ENCODE measurements at places on chromosomes 4 and X.
A peak's percentile ranks its signal among the peaks of the same experiment; 100 is the strongest.

GRCh38 chr4:43732829-43733426 is 715.7 kb downstream of the KCTD8 start:
- no peak for DNase-seq

DNA sequence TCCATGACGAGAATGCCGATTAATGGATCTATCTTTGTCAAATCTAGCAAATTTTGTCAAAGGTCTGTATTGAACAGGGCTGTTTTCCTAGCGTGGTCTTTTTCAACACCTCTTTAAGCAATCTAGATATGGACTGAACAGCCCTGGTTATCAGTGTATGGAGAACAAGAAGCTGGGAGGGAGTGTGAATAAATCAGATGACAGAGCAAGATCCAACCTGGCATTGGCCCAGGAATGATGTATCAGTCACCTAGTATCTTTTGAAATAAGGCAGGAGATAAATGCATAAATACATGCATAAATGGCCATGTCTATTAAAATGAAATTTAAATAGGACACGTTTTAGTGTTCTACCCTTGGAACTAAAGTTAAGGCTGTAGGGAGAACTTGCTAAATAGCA is 15.7 kb upstream of the AP1S2 start:
- DNase-seq = no peak

- DNase-seq = no peak
Observed at GRCh38 chrX:50770702-50771101, 43.3 kb downstream of the SHROOM4 start.

DNA sequence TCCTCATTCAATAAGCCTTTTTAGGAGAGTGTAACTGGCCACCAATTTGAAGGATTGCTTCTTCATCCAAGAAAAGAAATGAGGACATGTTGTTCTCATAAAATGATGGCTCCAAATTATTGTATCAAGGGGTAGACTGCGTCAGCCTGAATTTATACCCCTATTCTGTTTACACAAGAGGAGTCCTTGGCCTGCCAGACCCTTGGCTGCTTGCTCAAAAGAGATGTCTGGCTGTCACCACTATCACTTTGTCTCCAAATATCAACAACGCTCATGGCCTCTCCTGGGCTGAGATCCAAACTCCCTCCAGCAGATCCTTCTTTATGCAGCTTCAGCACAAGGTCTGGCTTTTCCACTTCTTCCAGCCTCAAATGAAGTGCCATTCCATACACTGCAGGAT is 127.9 kb downstream of the OR13H1 start:
- DNase-seq = no peak

DNA sequence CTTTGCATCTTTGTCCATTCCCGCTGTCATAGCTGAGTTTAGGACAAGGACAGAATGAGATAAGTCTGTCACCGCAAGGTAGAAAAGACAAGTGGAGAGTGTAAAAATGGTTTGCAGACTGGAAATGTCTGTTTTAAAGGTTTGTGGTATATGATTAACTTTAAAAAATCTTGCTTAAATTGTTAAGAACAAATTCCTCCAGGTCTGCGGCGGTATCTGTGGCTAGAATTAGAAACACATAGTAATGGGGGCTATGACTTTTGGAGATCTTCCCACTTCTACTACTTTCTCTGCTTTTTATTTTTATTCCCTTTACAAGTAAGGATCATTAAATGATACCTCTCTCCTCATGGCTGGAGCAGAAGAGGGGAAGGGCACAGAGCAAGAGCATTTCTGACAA is 92.2 kb downstream of the MID1IP1 start:
- no peak for DNase-seq

DNA sequence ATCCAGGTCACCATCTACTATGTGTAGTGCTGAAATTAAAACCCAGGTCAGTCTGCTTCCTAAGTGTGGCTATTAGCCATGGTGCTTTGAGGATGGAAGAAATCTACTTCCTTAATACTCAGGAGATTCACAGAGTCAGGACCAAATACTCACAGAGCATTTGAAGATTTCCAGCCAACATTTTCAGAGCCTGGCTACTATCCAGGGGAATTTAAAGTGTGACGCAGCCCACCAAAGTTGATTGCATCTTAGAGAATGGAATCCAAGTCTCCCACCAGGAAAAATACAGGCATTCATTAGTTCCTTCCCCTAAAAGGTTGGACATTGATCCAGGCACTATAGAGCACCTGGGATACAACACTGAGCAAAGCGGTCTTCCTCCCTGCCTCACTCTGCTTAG is 83.8 kb downstream of the HS3ST1 start:
- no peak for DNase-seq

GRCh38 chrX:119398974-119399771 is at the start of gene SLC25A43:
Gene SLC25A43, plus strand, starts transcription at chrX:119399336. Its CDS starts 68 bp downstream, at chrX:119399404.
- peak; percentile 22 for DNase-seq

- DNase-seq = no peak
Observed at GRCh38 chr4:163610648-163611047, 116.2 kb downstream of the TMA16 start.

DNA sequence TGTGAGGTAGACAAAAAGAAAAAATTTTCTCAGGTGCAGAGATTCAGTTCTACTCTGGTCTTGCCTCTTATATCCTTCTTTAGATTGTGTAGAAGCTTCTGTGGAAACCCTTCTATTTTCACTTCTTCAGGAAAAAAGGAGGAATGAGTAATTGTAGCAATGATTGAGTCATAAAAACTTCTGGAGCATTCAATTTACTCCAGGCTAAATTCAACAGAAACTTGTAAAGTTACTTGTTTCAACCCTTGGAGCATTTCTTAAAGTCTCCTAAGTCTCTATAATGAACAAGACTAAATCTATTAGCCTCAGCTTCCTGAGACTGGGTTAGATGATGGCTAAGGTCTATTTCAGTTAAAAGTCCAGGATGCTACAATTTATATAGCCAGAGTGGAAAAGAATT is 29.9 kb downstream of the BOD1L1 start:
- DNase-seq = peak; percentile 46

GRCh38 chr4:154158361-154159155 is 333.0 kb downstream of the DCHS2 start:
- DNase-seq = no peak

DNA sequence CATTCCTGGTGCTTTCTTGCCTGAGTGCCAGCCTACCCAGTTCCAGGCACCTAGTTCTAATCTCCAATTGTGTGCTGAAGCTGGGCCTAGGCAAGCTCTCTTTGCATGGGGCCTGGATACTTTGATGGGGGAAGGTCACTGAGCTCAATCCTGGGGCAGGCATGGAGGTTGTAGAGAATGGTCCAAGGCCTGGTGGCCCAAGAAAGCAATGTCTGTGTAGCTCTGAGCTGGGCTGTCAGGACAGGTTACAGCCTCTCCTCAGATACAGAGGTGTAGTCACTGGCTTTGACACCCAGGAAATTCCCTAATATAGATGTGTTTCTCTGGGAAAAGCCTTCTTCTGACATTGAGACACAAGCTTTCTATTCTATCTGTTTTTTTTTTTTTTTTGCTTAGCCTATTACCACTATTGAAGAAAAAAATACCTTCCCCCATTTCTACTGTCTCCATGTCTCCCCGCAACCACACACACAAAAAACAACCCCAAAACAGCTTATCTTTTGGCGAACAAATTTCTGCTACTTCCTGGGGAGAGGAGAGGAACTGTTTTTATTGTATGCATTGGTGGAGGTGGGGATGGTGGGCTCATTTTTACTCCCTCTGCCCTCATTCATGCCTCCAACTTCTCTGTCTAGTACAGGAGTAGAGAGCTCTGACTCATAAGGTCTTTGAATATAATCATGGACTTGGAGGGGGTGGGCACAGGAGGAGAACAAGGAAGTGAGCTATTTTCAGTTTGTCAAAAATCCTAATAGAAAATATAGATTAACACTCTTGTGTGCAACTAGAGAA is 66.7 kb upstream of the DHX15 start:
- no peak for DNase-seq

DNA sequence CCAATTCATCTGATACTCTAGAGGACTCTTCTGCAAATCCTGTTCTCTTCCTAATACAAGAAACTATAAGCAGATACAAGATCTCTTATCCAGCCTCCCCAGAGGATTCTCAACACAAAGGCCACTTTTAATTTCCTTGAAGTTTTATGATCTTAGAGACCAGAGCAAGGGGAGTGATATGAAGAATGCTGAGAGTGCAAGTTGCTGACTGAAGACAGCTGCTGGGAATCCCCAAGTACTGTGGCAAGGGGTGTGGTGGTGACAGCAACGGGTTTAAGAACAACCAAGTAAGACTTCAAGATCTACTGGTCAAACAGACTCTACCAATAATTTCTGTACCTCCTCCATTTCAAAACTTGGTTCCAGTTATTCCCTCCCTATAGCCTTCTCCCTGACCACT is 7.0 kb downstream of the AMMECR1 start:
- DNase-seq = no peak

DNA sequence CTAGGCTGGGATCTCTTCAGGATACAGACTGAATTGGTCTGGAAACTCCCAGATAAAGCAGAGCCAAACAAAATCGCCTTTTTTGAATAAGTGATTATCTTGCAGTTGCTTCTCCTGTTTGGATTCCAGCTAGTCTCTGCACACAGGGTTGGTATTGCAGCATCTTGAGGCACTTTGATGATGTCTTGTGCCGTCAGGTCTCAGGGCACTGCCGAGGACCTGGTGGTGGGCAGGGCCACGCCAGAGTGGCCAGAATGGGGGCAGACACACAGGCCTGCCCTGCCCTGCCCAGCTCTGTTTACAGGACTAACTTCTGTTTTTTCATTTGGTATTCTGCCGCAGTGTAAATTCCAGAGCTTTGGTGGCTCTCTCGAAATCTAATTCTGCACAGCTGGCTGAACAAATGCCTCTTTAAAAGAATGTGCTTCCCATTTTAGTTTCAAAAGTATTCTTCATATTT is 276.1 kb downstream of the NR3C2 start:
- no peak for DNase-seq

All from HT1080 (cell line).